ENCODE measurements at places on chromosomes 7 and 10.

- no peak for DNase-seq
Observed at GRCh38 chr7:101124376-101125056, 2.4 kb upstream of the SERPINE1 start.

DNA sequence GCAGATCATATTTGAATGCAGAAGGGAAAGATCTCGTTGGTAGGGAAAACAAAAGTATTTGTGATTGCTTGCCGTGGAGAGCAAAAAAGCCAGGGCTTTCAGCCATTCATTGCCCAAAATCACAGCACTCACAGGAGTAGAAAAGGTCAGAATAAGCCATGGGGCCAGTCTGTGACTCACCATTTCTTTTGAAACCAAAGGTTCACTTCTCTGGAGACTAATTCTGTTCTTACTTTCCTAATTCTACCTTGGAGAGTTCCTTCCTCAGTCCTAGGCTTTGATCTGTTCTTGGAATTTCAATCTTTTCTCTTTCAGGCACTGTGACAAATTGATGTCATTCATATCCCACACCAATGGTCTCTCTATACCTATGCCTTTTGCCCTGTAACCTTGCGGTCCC is 54.1 kb upstream of the FAM180A start:
- DNase-seq, result no peak

- no peak for DNase-seq
Observed at GRCh38 chr10:88156341-88156740, 292.9 kb downstream of the PTEN start.

GRCh38 chr7:92436612-92437445 is 10.5 kb upstream of the GATAD1 start:
- DNase-seq, result no peak

GRCh38 chr7:33893377-33893776 is 12.0 kb upstream of the BMPER start:
- no peak for DNase-seq

GRCh38 chr10:73859784-73860491 is 14.4 kb downstream of the CAMK2G start:
- no peak for DNase-seq

- DNase-seq, result no peak
Observed at GRCh38 chr7:128148676-128149075, 92.4 kb upstream of the LEP start.

DNA sequence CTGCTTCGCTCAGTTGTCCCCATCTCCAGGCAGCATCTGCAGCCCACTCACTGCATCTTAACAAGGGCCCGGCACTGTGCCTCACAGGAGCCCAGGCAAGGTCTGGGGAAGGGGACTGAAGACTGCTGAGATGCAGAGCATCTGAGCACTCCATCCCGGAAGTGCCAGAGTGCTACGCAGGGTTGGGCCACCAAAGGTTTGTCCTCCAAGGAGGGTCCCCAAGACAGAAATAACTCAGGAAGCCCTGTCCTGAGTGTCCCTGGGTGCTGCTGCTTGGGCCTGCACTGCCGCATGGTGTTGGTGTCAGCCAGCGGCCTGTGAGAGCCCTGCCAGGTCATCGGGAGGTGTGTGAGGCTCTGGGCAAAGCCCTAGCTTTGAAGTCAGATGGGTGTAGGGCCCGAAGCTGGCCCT is 288.2 kb upstream of the ZMIZ1 start:
- no peak for DNase-seq

Data from central memory CD4-positive, alpha-beta T cell (primary cell).